Central memory CD4-positive, alpha-beta T cell (primary cell): ENCODE measurements at places on chromosomes 7 and 10.
A peak's percentile ranks its signal among the peaks of the same experiment; 100 is the strongest.

GRCh38 chr7:15954671-15955354 is 268.3 kb upstream of the MEOX2 start:
- DNase-seq: no peak

DNA sequence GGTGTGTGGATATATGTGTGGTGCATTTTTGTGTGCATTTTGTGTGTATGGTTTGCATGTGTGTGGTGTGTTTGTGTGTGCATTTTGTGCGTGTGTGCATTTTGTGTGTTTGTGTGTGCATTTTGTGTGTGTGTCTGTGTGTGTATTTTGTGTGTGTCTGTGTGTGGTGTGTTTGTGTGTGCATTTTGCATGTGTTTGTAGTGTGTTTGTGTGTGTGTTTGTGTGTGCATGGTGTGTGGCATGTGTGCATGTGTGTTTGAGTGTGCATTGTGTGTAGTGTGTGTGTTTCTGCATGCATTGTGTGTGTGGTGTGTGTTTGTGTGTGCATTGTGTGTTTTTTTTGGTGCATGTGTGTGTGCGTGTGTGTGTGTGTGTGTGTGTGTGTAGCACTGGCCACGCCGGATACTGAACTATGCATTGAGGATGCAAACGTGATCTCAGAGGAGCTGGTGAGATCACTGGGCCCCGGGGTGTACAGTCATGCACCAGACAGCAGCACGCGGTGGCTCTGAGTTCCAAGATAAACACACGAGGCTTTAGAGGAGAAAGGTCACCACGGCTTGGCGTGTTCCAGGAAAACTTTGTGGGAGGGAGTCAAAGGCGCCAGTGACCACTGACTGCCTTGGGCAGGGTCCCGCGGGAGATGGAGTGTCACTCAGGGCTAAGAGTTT is 106.6 kb upstream of the SHH start:
- no peak for DNase-seq

DNA sequence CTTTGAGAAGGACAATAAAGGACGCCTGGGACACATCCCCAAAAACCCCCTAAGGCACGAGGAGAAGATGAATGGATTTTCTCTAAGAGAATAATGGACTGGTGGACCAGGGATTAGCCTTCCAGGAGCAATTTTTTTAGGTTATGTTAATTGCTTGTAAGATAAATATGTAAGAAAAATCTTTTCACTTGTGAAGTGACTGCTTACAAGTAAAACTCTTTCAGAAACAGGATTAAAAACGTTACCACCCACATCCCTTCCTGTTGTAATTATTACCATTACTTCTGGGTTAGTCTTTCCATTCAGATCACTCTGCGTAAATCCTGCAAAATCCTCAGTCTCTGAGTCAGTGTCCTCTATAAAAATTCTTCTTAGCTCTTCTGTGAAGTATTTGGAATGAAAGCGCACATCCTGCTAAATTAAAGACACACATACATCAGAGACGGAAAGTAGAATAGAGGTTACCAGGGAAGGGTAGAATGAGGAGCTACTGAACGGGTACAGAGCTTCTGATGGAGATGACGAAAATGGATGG is 34.3 kb downstream of the CDCA7L start:
- no peak for DNase-seq

DNA sequence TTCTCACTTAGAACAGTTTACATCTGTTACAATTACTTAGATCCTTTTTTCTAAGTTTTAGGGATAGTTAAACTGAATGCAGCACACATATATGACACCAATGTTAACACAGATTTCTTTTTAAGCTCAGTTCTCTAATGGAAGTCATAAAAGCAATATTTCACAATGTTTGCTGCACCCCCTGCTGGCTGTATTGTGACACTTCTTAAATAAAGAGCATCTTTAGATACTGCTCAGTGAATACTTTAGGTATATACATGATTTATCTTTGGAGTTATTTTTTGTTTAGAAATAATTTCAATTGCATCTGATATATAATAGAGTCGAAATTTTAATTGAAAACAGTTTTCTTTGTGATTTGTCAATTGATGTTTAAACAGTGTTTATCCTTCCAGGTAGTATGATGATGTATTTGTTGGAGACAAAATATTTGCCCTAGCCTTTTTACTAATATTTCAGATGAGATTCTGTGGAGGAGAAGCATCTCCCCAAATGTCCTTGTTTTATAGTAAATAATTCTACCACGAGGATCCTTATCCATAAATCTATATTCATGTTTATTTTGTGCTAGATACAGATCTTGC is 174.4 kb downstream of the ST7 start:
- peak; percentile 34 for DNase-seq

- DNase-seq: no peak
Observed at GRCh38 chr10:89783406-89783805, 82.0 kb downstream of the KIF20B start.

GRCh38 chr7:46321556-46322205 is 400.6 kb upstream of the IGFBP3 start:
- DNase-seq: no peak
